ENCODE measurements at places on chromosomes 2 and 18.

DNA sequence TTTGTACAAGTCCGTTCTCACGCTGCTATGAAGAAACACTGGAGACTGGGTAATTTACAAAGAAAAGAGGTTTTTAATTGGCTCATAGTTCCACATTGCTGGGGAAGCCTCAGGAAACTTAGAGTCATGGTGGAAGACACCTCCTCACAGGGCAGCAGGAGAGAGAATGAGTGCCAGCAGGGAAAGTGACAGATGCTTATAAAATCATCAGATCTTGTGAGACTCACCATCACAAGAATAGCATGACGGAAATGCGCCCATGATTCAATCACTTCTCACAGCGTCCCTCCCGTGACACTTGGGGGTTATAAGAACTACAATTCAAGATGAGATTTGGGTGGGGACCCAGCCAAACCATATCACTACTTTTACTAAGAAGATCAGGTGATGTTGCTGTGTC is 285.8 kb downstream of the TMX3 start:
- DNase-seq: no peak

DNA sequence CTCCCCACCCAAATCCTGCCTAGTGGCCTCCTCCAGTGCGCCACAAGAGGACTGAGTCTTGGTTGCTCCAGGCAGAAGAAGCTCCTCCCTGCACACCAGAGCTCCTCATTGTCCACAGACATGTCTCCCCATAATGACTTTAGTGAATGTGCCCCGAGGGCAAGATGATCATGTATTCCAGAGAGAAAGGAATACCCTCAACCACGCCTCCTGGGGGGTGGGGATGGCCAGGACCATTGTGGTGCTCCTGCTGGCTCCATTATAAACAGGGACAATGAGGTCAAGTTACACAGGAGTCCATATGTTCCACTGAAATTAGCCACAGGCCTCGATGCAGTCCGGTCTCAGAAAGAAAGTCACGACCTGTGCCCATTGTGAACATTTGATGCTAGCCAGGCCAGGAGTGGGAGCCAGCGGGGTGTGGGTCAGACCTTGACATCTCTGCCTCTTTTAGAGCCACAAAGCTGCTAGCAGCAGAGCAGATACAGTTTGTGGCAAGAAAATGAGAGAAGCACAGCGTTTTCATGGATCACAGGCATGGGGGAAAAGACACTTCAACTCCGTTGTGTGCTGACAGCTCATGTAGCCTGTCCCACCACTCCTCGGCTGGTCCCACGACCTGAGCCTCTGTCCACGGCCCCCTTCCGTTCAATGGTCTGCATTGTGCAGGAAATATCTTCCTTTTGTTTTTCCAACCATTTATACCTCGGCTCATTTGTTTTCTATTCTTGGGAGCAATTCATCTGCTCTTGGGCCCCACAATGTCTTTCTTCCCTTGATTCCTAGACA is 70.7 kb upstream of the FZD7 start:
- DNase-seq: no peak

DNA sequence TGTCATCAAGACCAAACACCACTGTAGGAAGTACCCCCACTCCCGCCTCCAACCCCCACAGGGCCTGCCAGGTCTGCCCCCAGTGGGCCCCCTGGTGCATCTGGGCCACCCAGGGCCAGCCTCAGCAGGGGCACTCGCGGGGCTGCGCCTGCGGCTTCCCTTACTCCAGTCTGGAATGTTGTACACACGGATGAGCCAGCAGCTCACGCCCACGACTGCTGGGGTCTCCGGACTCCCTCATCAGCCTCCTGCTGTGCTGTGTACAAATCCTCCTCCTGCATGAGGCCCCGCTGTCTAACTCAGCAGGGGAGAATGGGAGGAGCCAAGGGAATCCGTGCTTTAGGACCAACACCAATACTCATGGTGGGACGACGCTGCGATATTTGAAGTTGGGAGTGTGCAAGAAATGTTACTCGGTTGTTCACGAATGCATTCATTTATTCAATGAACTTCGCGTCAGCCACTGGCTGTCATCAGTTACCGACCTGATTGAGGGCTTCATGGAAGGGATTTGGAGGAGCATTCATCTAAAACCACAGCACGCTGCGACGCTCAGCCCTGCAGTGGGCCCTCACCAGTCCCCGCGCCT is 654 bp upstream of the ASB1 start:
- peak; percentile 25 for DNase-seq

GRCh38 chr18:12398625-12399024 is 9.1 kb upstream of the PRELID3A start:
- no peak for DNase-seq

DNA sequence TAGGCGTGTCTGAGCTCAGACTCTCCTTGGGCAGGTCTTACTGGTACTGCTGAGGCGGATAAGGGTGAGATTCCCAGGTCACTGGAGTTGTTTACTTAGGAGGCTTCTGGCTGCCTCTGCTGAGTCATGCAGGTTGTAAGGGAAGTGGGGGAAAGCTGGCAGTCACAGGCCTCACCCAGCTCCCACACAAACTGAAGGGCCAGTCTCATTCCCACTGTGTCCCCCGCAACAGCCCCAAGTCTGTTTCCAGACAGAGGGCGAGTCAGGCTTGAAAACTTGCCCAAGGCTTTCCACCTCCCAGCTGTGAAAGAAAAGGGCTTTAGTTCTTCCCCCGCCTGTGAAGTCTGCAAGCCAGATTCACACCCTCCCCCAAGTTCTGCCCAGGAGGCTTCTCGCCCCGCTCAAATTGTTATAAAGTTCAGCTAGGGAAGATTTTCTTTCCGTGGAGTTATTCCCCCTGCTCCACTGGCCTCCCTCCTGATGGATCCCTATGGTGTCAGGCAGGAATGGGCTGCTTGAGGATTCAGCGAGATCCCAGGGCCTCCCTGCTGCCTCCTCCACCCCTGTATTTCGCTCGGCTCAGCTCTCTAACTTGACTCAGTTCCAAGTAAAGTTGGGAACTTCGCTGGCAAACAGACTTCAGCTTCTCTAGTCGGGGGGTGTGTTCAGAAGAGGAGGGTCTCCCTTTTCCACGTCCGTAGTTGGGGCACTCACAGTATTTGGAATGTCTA is 248.6 kb downstream of the NR4A2 start:
- DNase-seq: peak; percentile 74

DNA sequence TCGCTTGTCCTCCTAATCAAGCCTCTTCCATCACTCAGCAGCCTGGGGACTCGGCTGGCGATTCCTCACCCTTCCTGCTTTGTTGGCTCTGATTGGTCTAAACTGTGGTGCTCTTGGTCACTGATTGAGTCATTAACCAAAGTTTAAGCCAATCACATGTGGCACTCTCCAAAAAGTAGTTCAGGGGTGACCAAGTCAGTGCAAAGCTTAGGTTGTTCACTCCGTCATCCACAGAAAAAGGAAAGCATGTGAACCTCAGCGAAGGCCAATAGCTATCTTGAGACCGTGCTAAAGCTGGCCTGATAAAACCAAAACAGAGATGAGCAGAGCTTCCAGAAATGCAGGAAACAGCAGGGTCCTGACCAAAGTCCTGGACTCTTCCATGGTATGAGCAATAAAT is 4.9 kb downstream of the ALPK2 start:
- DNase-seq: peak; percentile 16

GRCh38 chr2:71385012-71385411 is 53.4 kb downstream of the ZNF638 start:
- peak; percentile 28 for DNase-seq

GRCh38 chr2:174863183-174863582 is 98.9 kb upstream of the CHRNA1 start:
- DNase-seq: no peak

- DNase-seq: no peak
Measured at GRCh38 chr2:221448844-221449390, 123.2 kb downstream of the EPHA4 start.

- no peak for DNase-seq
Measured at GRCh38 chr2:166042356-166042755, 85.5 kb downstream of the SCN1A start.

GRCh38 chr2:87401726-87402345 is 346.1 kb upstream of the PLGLB2 start:
- no peak for DNase-seq

GRCh38 chr2:169767243-169767888 is 31.3 kb upstream of the SSB start:
- peak; percentile 56 for DNase-seq

- DNase-seq: no peak
Measured at GRCh38 chr2:185667452-185667851, 71.2 kb upstream of the FSIP2 start.

DNA sequence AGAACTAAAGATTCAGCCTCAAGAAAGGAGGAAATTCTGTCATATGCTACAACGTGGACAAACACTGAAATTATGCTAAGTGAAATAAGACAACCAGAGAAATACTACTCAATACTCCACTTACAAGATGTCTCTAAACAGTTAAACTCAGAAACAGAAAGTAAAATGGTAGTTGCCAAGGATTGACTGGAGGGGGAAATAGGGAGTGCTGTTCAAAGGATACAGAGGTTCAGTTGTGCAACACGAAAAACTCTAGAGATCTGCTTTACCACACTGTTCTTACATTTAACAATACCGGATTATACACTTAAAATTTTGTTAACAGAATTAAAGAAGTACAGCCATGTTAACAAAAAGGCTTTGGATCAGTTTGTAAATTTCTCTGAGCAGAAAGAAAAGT is 39.8 kb upstream of the C2orf15 start:
- DNase-seq: peak; percentile 15

- DNase-seq: no peak
Measured at GRCh38 chr2:213451542-213452239, 167.4 kb downstream of the SPAG16 start.

GRCh38 chr2:54658564-54659071 is 64.8 kb upstream of the EML6 start:
- peak; percentile 84 for DNase-seq

DNA sequence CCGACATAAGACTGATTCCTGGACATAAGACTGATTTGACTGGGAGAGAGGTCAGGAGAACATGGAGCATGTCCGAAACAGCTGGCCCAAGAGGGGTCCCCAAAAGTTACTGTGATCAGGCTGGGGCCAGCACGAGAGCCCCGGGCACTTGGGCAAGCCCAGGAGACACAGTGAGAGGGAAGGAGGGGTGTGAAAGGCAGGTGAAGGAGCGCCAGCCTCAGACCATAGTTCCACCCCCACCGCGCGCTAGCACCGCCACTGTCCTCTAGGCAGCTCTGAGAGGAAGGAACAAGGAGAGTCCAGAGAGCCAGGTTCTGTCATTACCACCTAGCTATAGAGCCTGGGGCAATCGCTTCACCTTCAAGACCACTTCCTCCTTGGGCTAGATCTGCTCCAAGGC is 78.2 kb upstream of the DAPL1 start:
- DNase-seq: no peak

DNA sequence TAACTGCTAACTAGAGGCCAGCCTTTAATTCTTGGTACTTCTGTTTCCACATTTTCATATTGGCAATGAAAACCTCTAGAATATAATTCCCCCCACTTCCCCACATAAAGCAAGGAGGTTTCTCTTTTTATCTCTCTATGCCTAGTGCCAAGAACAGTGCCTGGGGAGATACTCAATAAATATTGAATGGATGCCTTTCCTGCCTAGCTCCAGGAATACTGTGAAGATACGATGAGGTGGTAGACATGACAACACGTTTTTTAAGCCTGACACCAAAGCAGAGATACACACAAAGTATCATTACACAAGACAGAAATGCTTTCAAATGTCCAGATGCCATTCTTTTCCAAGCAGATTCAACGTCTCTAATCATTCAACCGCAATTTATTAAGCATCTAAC is 535.5 kb downstream of the XIRP2 start:
- no peak for DNase-seq

DNA sequence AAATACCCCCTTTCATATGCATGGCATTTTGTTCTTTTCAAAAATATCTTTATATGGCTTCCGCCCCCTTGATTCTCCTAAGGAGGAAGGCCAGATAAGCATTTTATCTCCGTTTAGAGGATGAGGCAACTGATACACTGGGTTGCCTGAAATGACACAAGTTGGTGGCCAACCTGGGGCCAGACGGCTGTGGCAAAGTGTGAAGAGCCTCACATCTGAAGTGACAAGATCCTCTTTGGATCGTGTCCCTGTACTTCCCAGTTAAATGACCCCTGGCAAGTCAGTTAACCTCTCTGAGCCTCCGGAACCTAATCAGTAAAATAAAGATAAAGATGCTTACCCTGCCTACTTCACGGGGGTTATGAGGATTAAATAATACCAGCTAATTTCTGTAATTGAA is 4.6 kb downstream of the SETBP1 start:
- no peak for DNase-seq

DNA sequence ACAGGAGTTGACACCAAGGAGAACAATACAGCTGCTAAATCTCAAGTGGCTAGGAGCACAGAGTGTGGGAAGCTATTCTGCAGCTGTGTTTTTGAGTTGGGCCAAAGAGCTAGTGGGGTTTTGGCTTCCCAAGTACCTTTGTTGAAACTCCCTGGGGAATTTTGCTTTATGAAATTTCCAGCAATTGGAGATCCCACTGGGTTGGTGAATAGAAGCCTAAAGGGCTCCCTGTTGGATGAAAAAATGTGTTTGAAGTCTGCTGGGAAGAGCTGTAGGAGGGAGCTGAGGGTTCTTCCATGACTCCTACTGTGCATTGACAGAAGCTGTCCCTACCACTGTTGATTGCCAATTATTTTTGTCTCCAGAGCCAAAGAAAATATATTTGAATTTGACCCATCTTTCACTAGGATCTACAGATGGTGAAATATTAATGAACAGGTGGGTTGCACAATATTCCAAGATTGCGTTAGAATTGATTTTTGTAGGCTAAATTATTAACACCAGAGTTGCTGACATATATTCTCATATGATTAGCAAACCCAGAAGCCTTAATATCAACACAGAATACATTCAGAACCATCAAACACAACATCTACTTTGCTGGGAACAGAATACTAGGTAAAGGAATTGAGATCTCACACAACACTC is 95.4 kb upstream of the CYP1B1 start:
- DNase-seq: no peak

- DNase-seq: no peak
Measured at GRCh38 chr18:68733707-68734106, 18.8 kb upstream of the TMX3 start.

DNA sequence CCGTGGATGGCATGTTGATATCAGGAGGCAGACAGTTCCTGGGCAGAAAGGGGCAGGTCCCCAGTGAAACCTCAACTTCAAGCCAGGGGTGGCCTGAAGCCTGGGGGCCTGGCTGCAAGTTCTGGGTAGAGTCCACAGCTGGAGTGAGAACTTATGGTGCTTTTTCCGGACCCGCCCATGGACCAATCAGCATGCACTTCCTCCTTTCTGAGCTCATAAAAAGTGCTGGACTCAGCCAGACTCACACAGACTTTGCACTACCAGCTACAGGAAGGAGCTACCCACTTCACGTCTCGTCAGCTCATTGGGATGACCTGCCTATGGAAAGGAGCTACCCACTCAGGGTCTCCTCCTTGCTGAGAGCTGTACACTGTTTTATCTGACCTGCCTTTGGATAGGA is 183.1 kb upstream of the MC4R start:
- no peak for DNase-seq

- DNase-seq: no peak
Measured at GRCh38 chr2:57622009-57622408, 424.6 kb upstream of the VRK2 start.
